Mesothelial cell of epicardium (in vitro differentiated cells): ENCODE measurements at places on chromosomes 5 and 9.

- no peak for DNase-seq
Observed at GRCh38 chr5:131285703-131286399, 22.0 kb downstream of the CDC42SE2 start.

GRCh38 chr5:174535669-174536068, 188.7 kb upstream of the MSX2 start:
- DNase-seq: no peak

- no peak for DNase-seq
Observed at GRCh38 chr5:111743512-111743911, 13.5 kb downstream of the NREP start.

GRCh38 chr5:52150501-52150900, 637.2 kb upstream of the ITGA1 start:
- no peak for DNase-seq

DNA sequence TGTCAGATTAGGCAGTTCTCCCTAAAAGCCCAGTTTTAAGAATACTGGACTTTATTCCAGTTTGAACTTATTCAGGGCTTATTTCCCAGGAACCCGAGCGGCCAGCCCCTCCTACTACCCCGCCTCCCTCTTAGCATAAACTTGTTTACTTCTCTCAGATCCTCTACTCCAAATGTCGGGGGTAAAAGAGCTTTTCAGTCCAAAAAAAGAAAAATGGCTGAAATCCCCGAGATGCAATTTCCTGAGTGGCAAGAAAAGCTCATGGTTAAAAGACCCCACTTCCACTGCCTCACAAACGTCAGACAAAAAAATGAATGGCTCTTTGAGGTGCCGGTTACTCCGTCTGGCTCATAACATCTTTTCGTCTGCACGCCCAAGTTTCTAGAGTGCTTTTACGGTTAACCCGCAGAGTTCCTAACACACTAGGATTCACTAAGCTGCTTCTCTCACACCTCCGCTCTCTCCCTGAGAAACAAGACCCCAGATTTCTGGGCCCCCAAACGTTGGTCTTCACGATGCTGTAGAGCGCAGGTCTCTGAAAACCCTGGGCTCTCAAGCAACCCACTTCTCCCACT, 402 bp downstream of the BRD8 start:
- DNase-seq: no peak

DNA sequence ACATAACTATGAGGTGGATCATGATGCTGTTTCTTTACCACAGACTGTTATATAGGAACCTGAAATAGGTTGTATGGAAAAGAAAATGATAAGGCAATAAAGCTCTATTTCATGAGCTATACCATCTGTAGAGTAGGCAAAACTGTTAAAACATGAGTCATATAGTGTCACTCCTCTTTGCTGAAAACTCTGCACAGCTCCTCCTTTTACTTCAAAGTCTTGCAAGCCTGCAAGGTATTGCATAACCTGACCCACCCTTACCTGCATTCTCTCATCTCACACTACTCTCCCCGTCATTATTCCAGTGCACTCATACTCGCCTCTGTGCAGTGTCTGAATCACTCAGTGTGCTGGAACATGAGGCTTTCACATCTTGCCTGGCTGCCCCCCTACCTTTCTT, 790.1 kb downstream of the EFNA5 start:
- no peak for DNase-seq

- no peak for DNase-seq
Observed at GRCh38 chr5:39455645-39456044, 30.9 kb upstream of the DAB2 start.

GRCh38 chr5:36153726-36154125, 1.8 kb downstream of the SKP2 start:
- no peak for DNase-seq

- DNase-seq: no peak
Observed at GRCh38 chr9:96141666-96142065, 160.3 kb downstream of the HSD17B3 start.

- DNase-seq: no peak
Observed at GRCh38 chr5:139669662-139670368, 21.7 kb downstream of the CXXC5 start.

DNA sequence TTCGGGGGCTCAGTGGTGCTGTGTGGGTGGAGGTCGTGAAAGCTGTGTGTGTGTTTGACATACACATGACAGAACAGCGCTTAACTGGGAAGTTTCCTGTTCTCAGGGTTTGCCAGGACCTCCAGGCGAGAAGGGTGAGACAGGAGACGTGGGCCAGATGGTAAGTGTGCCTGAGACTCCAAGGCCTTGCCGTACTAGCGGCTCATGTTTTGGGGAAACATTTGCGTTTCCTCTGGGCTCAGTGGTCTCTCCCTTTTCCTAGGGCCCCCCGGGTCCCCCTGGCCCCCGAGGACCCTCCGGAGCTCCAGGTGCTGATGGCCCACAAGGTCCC, 68.3 kb upstream of the FCN2 start:
- DNase-seq: no peak

DNA sequence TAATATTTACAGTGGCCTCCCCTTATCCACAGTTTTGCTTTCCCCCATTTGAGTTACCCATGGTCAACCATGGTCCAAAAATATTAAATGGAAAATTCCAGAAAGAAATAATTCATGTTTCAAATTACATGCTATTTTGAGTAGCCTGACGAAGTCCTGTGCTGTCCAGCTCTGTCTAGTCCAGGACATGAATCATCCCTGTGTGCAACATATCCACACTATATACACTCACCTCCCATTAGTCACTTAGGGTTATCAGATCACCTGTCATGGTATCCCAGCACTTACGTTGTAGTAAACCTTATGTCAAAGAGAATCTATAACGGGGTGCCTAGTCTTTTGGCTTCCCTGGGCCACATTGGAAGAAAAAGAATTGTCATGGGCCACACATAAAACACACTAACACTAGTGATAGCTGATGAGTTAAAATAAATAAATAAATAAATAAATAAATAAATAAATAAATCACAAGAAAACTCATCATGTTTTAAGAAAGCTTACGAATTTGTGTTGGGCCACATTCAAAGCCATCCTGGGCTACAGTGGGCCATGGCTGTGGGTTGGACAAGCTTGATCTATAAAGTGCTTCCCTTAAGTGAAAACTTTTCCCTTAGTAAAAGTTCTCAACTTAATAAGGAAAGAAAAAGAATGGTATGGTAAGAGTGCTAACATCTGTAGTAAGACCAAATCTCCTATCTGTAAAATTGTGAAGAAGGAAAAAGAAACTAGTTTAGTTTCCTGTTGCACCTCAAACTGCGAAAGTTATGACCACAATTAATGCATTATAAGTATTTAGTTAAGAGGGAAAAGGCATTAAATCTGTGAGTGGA, 15.9 kb upstream of the OMD start:
- no peak for DNase-seq

- no peak for DNase-seq
Observed at GRCh38 chr9:72633966-72634365, 112.6 kb downstream of the TMC1 start.

GRCh38 chr5:79200573-79201183, 35.3 kb upstream of the JMY start:
- no peak for DNase-seq

DNA sequence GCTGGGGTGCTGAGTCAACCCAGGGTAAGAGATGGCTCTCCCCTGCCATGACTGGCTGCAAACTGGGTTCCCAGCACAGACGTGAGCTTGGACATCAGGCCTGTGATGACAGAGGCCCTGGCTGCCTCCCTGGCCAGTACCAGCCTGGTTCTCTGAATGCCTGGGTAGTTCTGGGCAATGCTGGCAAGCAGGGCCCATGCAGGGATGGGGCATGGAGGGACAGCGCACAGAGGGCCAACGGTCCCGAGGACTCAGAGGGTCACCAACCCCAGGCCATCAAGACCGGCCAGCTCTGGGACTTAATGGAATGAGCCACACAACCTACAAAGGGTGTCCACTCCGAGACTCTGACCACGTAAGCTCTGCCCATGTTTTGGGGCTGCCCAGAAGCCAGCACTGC, 241.4 kb downstream of the FSTL4 start:
- no peak for DNase-seq

DNA sequence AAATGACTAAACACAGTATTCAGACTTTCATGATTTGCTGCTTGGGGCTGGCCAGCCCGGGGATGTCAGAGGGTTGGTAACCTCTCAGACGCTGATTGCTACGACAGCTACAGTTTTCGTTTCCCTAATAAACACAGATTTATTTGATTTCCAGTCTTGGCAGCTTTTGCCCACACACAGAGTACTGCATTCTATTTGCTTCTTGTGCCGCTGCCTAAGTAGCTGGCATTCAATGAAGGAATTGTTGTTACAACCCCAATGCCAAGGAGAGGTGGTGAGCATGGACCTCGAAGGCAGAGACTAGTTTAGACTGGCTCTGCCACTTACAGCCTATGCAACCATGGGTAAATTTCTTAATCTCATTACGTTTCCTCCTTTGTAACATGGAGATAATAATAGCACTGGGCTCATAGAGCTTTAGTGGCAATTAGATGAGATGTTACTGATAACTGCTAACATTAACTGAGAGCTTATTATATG, 247.1 kb upstream of the PANK3 start:
- no peak for DNase-seq

DNA sequence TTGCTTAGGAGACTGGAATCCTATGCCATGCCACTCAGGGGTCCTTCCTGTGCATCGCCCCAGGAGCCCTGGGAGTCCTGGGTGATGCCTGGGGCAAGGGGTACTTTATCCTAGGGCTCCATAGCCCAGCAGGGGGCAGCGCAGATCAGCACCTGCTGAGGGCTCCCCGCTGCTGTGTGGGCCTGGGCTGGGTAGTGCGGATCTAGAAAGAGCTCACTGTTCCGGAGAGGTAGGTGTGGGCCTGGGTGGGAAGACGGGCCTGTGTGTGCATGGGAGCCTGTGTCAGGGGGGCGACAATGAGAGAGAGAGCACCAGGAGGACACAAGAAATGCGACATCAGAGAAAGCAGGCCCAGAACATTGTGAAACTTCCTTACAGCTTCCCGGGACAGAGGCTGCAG, 11.4 kb upstream of the DAB2IP start:
- no peak for DNase-seq

GRCh38 chr5:127697894-127698600, 5.1 kb upstream of the CCDC192 start:
- DNase-seq: no peak

GRCh38 chr9:97923529-97924108, 1.3 kb upstream of the TRMO start:
- DNase-seq: peak; percentile 31

DNA sequence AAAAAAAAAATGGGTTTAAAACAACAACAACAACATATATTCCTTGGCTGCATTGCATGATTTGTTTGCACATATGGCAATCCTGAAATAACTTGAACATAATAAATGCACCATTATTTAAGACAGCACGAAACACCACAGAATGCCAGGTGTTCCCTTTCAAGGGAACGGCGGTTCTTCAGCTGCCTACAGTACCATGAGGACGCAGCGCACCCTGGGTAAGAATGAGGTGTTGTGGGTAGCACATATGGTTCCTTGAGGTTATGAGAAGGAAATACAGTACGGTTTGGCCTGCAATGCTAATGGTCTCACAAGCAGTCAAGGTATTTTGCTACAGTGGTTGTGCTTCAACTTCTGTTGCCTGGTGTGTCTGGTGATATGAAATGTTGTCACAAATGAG, 174.8 kb downstream of the SLC12A2 start:
- DNase-seq: no peak

DNA sequence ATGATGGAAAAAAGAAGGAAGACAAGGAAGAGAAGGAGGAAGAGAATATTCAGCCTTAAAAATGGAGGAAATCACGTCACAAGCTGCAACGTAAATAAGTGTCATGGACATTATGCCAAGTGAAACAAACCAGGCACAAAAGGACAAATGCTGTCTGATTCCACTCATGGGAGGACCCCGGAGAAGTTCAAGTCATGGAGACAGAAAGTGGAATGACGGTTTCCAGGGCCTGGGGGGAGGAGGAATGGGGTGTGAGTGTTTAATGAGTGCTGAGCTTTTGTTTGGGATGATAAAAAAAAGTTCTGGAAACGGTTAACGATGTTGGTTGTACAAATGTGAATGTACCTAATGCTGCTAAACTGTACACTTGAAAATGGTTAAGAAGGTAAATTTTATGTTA, 439.5 kb downstream of the GADD45G start:
- DNase-seq: no peak

DNA sequence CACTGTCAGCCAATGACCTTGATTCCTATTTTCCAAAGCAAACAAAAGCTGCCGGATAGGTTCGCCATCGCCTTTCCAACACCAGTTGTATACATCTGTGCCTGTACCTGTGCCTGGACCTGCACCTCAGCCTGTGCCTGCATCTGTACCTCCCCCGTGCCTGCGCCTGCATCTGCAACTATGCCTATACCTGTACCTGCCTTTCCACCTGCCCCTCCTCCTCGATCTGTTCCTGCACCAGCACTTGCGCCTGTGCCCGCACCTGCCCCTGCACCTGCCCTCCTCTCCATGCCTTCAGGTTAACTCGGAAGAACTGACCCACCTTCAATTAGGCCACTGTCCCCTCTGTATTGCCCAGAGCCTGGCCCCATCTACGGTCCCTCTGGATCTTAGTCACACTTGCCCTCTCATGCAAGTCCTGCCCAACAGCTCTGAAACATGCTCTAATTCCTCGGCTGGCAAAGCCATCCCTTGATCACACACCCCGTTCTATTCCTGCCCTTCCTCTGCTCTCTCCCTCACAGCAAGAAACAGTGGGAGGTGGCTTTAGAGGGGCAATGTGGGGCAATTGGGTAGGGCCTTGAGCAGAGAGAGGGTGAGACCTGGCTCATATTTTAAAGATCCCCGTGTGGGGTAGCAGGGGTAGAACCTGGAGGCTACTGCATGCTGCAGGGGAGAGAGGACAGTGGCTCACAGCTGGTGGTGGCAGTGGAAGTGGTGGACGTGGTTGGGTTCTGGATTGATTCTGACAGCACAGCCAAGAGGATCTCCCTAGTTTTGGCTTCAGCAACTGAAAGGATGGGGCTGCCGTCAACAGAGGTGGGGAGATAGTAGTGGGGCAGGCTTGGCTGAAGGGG, 59.6 kb upstream of the PHYKPL start:
- no peak for DNase-seq

DNA sequence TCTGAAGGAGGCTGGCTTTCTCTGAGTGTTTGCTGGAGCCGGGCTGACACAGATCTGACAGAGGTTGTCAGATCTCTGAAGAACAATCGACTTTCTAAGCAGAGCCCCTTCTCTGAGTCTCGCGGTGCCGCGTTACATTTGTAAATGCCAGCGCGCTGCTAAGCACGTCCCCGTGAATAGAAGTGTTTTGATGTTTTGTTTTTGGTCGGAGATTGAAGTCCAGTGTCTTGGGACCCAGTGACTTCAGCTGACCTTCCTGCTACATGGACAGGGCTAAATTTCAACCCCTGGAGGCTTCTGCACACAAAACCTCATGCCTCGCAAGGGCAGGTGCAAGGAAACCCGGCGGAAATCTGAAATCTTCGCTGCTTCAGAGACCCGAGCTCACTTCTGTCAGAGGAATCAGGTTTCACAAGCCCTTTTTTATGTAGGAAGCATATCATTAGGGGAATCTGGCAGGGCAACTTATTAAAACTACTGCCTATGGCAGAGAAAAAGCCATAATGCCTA, 27.2 kb downstream of the NEUROG1 start:
- no peak for DNase-seq

DNA sequence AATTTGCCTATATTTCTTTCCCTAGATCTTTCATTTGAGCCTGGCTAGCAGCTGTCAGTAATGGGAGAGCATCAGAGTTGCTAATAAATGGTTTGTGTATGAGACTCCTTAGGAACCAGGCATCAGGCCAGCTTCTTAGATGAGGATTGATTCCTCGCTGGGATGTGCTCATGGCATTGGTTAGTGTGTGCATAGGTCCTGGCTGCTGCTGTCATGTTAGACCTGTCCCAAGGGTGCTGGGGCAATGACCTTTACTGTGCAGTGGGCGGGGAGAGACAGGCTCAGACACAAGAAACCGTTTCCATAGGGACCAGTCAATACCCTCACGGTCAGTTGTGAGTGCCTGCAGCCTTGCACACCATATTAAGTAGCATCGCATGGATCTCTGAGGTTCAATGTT, 112.3 kb upstream of the NR3C1 start:
- DNase-seq: no peak
